ENCODE measurements at places on chromosomes 6 and 20.
A peak's percentile ranks its signal among the peaks of the same experiment; 100 is the strongest.

DNA sequence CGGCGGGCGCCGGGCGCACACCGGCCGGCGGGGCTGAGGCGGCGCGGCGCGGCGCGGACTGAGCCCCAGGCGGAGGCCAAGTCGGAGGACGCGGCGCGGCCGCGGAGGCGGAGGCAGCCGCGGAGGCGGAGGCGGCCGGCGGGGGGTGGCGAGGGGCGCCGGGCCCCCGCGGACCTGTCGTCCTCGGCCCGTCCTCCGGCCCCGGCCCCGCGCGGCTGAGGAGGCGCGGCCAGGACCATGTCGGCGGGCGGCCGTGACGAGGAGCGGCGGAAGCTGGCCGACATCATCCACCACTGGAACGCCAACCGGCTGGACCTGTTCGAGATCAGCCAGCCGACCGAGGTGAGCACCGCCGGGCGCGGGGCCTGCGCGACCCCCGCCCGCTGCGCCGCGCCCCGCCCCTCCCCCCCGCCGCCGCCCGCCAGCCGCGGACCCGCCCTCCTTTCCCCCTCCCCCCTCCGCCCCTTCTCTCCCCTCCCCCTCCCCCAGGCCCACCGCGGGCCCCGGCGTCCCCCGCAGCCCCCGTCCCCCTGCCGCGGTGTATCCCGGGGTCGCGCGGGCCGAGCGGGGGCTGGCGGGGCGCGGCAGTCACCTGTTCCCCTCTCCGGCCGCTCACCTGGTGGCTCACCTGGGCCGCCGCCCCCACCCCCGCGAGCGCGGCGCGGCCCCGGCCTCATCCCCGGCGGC is at the start of gene AFDN:
AFDN (plus strand) TSS at position 16 of the 687 bp plus-strand sequence; CDS start at position 238, 222 bp downstream.
- peak; percentile 53 for DNase-seq

DNA sequence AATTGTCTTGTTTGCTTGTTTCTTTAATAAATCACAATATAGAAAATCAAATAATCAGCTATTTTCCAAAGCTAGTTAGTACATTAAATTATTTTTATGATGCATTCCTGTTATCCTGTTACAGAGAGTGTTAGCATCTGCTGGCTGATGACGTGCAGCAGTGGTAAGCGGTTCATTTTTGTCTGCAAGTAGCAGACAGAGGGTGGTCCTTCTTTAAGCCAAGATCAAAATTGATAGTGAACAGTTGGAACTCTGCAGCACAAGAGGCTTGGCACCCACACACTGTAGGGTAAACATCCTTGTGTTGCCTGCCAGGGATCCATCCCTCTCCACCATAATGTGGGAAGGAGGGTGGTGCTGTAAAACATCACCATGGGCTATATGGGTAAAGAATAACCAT is 158.3 kb downstream of the FRK start:
- DNase-seq: no peak

- no peak for DNase-seq
Measured at GRCh38 chr20:35888657-35889056, 65.6 kb downstream of the SCAND1 start.

- DNase-seq: no peak
Measured at GRCh38 chr20:10621149-10621548, 52.6 kb downstream of the JAG1 start.

DNA sequence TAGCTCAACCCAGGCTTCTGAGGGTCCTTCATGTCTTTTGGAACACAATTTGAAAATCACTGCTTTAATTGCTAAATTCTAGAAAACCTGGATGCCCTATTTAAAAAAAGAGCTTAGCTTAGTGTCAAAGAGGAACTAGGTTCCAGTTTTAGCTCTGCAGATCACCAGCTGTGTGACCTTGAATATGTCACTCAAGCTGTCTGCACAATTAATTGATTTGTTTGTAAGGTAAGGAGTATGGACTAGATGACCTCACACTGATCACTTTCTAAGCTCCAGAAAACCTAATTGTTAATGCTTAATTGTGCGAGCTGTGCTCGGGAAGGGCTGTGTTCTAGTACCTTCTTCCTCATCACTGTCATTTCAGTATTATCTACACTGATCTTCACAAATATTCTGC is 26.2 kb downstream of the UTRN start:
- no peak for DNase-seq

DNA sequence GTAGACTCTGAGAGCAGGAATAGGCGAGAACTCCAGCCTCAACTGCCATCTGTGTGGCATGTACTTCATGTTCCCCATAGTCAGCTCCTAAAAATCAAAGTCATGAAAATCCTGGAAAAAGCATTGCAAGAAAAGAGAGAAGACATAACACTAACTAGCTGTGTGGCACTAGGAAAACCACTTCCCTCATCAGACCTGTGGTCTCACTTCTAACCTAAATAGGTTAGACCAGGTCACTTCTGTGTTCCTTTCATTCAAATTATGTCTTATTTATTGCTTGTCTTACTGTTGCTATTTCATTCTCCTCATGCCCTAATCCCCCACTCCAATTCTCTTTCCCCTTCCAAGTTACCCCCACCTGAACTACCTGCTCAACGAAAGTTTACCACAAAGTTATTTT is 70.2 kb downstream of the TNFRSF21 start:
- DNase-seq: no peak

GRCh38 chr6:107184435-107184834 is 69.1 kb upstream of the BEND3 start:
- DNase-seq: no peak

DNA sequence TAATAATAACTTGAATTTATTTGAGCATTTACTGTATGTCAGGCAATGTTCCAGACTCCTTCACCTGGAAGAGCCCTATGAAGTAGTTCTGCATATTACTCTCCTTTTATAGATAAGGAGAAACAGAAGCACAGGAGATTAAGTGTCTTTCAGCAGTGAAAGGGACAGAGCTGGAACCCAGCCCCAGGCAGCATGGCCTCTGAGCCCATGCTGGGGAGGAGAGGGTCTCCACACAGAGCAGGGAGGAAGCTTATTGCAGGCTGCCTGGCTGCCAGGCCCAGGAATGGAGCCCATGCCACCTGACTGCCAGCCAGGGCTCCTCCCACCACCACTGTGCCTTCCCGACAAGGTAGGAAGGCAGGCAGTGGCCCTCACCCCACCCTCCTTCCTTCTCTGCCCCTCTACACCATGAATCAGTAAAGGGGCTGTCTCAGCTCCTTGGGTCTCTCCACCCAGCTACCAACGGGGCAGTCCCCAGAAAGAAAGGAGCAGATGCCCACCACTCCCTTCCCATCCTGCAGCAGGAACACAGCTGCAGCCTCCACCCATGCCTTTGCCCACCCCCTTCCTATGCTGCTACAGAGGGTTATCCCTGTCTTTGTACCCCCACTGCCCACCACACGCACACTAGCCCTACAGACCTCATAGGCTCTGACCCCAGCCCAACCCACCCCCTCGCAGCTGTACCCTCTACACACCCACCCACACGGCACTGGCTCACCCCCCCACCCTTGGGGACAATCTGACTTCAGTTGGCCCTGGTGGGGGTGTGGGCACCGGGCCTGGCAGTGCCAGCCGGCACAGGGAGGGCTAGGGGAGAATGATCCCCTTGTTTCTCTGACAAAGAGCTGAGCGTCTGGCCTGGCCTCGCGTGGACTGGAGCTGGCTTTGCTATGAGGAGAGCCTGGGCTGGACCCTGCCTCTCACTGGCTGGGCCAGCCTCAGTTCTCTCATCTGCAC is 41.8 kb downstream of the TFEB start:
- DNase-seq: no peak

- DNase-seq: no peak
Measured at GRCh38 chr6:35202066-35202546, 11.7 kb upstream of the SCUBE3 start.

- DNase-seq: no peak
Measured at GRCh38 chr20:59725476-59726280, 121.3 kb downstream of the PHACTR3 start.

DNA sequence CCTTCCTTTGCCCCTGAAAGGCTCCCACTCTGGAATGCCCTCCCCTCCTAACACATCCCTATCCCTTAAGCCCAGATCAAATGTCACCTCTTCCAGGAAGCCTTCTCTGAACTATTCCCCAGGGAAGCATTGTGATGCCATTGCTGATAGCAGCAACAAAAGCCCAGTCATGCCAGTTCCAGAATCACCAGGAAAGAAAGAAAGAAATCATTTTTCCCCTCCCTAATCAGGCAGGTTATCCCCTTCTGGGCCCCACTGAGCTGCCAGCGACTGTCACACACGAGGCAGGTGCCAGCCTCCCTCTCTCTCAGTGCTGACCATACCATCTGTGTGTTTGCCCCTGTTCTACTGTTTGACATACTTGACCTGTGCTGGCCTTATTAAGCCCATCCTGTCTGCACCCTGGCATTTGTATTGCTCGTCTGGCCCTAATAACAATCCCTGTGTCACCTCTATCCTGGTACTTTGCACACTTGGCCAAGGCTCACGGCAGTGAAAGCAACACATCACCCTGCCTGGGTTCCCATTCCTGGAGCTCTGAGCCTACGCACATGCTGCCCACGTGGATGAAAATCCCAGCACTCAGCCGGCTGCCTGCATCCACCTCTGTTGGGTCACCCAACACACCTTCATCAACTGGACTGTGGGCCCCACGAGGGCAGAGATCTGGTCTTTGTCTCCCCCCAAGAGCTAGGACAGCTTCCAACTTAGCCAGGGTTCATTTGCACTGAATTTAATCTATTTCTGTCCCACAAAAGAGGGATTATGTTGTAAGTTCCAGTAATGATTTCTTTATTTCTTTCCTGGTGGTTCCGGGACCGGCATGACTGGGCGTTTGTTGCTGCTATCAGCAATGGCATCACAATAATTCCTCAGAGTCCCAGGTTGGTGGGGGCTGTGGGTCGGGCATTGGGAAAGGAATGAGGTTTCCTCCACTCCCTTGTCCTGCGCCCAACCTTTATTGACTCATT is 5.3 kb upstream of the BPIFB1 start:
- no peak for DNase-seq

- no peak for DNase-seq
Measured at GRCh38 chr6:154448448-154449096, 61.9 kb downstream of the CNKSR3 start.

DNA sequence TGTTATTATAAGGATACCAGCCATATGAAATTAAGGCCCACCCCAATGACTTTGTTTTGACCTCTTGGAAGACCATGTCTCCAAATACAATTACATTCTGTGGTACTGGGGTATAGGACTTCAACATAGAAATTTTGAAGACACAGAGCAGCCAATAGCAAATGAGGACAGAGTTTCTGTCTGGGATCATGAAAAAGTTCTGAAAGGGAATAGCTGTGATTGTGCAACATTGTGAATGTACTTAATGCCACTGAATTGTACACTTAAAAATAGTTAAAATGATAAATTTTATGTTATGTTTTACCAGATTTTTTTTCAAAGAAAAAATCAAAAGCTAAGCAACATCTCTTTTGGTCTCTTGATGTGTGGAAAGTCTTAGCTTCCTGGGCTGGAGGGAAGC is 27.0 kb upstream of the AGPAT4 start:
- no peak for DNase-seq

DNA sequence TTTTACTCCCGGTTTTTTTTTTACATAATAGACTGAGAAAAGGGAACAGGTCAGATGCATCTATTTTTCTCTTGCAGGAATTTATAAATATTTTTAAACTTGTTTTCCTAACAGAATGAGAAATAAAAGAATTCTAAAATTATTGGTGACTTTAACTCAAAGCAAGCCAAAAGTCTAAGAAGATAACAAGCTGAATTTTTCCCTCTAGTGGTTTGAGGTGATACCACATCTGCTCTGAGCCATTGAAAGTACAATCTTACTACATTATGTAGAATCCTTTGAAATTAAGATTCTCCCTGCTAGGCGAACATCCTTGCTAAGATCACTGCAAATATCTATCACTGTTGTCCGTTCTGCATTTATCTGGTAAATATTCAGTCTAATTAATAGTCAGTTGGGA is 10.7 kb upstream of the STMND1 start:
- no peak for DNase-seq

DNA sequence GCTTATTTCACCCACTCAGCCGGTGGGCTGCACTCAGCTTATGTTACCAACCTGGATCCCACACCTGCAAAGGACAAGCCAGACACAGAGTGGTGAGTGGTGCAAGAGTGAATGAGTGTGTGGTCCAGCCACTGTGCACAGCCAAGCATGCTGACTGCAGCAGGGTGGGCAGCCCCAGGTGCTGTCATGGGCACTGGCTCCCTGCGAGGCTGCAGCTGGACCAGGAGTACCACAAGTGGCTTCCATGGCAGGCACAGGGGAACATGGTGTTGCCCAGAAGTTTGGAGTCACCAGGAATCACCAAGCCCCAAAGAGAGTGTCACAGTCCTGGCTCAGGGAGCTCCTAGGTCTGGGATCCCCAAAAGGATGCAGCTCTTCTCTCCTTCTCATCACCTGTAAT is 1093.4 kb downstream of the KHDRBS2 start:
- no peak for DNase-seq

DNA sequence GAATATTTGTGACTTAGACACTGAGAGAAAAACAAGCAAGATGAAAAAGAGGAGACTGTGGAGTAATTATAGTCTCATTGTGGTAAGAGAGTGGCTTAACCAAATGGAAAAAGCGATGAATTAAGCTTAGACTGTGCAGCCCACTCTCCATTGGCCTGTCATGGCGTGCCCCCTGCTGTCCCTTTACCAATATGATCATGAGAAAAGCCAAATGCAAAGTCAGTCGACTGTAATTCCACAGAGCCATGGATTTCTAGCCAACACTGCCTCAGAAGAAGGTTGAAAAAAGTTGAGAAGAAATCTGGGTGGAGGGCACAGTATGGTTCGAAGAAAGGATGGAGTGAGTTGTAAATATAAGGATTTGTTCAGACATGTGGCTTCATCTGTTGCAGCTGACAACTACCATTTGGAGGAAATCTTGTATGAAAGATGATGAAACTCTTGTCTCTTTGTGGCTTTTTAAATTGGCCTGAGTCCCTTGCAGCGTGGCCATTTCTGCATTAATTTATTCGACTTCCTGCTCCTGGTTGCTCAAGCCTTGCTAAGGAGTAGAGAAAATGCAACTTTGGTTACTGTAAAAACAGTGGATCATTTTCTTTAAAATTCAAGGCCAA is 251.4 kb downstream of the DOK5 start:
- no peak for DNase-seq

GRCh38 chr6:6775074-6775473 is 186.6 kb downstream of the LY86 start:
- no peak for DNase-seq

- DNase-seq: no peak
Measured at GRCh38 chr20:21099751-21100577, 6.2 kb downstream of the LINC00237 start.

DNA sequence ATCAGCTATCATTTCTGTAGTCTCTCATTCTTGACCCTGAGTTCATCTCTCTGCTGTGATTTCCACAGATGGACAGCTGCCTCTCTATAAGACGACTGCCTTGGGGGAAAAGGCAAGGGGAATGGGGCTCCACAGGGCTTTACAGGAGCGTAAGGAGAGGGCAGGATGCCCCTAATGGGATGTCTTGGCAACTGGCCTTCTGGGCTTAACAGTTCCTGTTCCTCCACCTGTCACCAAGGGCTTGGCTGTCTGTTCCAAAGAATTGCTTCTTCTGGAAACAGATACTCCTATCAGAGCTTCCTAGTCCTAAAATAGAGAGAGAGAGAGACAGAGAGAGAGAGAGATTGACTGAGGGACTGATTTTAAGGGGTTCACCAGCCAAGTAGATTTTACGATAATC is 181.9 kb downstream of the TMEM200A start:
- DNase-seq: no peak

GRCh38 chr6:11480541-11480940 is 57.0 kb upstream of the TMEM170B start:
- DNase-seq: no peak
